ENCODE measurements at places on chromosomes 4 and X.

DNA sequence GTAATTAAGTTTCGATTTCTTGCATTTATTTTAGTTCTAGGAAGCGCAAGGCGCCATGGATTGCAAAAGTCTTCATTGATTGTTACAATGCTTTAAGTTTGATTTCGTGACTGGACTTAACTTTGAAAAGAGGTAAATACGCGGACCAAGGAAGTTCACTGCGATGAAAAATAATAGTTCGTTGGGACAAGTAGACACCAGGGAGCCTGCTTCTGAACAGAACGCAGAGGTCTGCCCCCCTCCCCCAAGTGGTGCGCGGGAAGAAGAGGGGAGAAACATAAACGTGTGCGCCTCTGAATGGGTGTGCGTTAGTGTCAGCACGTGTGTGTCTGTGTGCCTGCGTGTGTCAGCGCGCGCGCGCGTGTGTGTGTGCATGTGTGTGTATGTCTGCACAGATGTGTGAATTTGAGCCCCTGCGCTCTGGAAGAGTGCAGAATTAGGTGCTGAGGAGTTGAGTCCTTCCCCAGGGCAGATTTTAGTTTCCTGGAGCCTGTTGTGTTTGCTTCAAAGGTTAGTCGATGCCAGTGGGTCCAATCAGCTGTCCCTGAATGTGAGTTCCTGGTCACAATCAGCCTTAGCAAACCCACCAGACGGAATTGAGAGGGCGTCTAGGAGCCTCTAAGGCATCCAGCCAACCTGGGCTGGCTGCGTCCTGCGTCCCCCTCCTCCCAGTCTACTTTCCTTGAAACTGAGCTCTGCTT is 5.8 kb upstream of the POU4F2 start:
- no peak for DNase-seq

DNA sequence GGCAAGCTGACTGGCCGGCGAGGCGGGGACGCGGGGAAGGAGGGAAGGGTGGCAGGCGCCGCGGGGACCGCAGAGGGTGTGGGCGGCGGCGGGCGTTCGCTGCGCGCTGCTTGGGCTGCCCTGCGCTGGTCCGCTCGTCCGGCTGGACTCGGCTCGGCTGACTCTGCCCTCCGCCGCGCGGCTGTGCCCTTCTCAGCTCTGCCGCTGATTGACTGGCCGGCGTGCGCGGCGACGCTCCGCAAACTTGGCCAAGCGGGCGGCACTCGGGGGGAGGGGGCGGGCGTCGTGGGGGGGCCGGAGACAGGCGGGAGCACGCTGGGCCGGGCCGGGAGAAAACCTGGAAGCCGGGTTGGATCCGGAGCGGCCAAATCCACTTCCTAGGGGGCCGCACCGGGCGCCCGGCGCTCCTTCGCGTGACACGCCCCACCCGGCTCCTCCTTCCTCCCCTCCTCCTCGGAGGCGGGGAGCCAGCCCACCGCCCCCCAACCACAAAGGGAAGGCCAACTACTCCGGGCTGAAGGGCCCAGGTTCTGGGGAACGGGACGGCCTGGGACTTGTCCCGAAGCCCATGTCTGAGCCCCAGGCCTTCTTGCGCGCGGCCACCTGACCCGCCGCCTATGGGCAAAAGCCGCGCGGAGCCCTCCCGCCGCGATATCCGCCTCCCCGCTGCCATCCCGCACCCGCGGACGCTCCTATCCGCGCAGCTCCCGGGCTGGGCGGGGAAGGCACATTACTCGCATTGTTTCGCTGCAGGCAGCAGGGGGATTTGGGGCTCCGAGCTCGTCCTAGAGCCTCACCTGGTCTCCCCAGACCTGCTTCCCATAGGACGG is at the start of gene GPC4:
Gene GPC4 (minus strand): TSS at position 214 of the 830 bp plus-strand sequence. CDS start 524 bp downstream, outside the sequence.
- DNase-seq = no peak

- peak; percentile 24 for DNase-seq
Observed at GRCh38 chrX:100409610-100410590, at the start of gene PCDH19. Gene PCDH19 (minus strand): TSS chrX:100410273. CDS start chrX:100408597, 1,676 bp downstream.

- DNase-seq = no peak
Observed at GRCh38 chr4:78749972-78750727, 26.0 kb upstream of the BMP2K start.

- no peak for DNase-seq
Observed at GRCh38 chr4:90769251-90769650, 642.1 kb downstream of the CCSER1 start.

DNA sequence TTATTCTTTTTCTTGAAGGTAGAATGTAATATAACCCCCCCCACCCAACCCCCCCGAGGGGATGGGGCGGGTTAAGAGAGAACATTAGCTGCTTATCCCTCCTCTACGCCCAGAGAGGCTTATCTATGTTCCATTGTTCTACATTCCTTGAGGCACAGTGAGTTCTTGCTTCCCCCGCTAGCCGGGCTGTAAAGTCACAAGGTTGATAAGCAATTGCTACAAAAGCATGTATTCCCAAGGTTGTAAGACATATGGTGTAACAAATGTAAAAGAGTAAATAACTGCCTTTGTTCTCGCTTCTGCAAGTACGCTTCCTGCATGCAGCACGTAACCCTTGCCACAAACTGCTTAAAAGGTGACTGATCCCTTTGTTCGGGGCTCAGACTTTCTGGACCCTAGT is 8.2 kb downstream of the DCAF8L2 start:
- no peak for DNase-seq

DNA sequence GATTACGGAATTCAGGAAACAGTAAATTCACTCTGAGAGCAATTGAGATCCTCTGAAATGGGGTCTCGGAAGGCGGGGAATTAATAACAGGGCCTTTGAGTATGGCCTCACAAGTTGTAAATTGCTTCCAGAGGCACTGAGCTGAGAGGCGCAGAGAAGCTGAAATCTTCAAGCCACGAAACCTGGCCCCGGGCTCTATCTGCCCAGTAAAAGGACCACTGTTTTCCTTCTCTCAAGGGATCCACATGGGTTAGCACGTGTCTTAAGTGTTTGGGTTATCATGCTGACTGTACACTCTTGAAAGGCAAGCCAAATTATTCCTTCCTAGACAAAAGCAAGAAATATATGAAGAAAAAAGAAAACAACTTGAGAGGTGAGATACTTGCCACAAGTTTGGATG is 1012.9 kb upstream of the FTHL17 start:
- no peak for DNase-seq

- no peak for DNase-seq
Observed at GRCh38 chr4:55258152-55258865, 87.7 kb upstream of the SRD5A3 start.

DNA sequence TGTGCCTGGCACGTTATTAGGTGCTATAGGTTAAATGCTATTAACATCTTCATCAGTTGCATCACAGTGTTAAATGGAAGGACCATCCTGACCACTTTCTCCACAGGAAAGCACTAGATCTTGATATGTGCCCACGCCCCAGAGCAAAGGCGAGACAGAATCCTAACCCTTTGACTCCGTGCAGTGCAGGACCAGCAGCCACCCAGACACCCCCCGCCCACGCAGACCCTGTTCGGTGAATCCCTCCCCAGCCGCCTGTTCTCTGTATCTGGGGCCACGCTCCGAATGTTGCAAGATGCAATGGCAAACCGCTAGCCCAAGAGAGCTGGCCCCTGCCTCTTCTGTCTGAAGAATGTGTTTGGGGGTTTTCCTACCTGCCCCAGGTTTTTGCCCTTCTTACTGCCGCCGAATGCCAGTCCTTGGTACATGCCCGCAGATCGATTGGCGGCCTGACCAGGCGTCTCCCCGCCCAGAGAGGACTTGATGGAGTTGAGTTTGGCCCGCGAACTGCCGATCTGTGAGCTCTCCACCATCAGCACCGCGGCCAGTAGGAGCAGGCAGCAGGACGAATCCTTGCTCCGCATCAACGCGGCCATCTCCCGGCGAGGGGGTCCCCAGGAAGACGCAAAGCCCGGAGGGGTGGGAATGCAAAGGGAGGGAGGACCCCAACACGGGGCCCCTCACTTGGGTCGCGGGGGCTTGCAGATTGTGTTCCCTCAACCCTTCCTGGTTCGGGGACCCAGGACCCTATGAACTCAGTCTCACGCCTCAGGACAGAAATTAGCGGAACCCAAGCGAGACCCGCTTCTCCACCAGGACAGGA is 906 bp downstream of the DKK2 start:
- no peak for DNase-seq

DNA sequence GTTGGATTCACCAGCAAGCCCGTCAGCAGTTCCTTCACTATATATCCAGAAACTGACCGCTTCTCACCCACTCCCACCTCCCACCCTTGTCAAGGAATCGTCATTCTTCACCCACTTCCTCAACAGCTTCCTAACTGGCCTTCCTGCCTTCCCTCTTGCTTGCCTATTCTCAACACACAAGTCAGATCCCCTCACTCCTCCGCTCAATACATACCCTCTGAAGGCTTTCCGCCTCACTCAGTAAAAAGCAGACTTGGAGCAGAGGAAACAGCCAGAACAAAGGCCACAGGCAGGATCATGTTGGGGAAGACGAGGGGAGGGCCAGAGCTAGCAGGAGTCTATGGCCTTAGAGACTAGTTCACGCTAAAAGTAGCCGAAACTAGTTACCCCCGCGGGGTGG is 23.7 kb downstream of the RWDD4 start:
- DNase-seq = no peak

DNA sequence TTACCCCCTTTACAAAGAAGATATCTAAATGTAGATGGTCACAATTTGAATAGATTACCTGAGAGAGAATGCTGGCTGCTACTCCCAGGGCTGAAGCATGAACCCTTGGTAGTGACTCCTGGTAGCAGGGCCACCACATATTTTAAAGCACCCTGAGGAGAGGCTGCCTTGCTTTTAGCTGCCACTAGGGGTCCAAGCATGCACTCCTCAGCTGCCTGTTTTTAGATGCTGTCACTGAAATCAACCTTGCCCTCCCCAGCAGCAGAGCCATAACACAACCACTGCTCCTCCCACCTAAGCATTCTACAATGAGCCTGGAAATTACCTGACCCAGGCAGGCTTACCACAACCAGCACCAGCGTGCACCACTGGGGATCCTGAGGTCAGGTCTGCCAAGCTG is 850.9 kb downstream of the FAM133A start:
- no peak for DNase-seq

GRCh38 chrX:22246620-22247019 is 26.1 kb upstream of the CBLL2 start:
- no peak for DNase-seq

DNA sequence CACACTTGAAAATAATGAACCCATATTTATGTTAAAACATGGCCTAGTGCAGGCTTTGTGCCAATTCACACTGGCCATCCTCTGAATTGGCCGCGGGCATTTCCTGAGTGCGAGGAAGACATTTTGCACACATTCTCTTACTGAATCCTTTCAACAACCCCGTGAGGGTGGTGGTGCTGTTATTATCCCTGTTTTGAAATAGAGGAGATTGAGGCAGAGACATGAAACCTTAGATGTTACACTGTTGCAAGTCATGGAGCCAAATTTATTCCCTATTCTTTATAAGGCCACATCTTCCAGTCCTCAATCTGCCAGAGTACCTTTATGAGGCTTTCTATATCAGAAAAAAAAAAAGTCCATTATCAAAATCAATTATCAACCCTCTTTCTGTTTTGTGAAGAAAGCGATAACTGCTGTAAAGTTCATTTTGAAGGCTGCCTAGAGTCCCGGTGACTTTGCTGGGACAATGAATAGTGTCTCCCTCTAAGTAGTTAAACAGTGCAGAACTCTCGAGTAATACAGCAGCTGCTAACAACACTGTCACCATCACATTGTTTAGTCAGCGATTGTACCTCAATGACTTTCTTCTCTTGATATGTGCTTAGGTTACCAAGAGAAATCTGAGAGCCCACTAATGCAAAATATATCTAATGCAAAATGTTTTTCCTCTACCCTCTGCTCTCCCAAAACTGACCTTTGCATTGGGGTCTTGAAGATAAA is 242.3 kb upstream of the PPARGC1A start:
- DNase-seq = no peak
